ENCODE measurements at places on chromosomes 1 and 21.
A peak's percentile ranks its signal among the peaks of the same experiment; 100 is the strongest.

DNA sequence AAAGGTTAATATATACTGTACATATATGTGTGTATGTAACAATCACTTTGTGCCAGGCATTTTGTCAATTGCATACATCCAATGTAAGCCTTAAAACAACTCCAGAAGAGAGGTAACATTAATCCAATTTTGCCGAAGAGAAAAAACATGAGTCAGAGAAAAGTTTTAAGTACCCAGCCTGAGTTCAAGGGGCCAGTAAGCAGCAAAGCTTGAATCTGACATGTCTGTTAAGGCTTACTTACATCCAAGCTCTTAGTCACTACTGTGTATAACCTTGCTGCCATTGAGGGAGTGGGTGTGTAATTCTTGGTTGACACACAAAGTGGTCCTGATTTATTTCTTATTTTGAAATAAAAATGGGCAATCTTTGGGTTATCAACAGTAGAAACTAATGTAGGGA, 360.4 kb upstream of the LYPLAL1 start:
- no peak for DNase-seq

GRCh38 chr1:40762144-40762923, 21.3 kb upstream of the KCNQ4 start:
- DNase-seq = no peak

GRCh38 chr1:172185211-172185610, 235.3 kb upstream of the C1orf105 start:
- no peak for DNase-seq

DNA sequence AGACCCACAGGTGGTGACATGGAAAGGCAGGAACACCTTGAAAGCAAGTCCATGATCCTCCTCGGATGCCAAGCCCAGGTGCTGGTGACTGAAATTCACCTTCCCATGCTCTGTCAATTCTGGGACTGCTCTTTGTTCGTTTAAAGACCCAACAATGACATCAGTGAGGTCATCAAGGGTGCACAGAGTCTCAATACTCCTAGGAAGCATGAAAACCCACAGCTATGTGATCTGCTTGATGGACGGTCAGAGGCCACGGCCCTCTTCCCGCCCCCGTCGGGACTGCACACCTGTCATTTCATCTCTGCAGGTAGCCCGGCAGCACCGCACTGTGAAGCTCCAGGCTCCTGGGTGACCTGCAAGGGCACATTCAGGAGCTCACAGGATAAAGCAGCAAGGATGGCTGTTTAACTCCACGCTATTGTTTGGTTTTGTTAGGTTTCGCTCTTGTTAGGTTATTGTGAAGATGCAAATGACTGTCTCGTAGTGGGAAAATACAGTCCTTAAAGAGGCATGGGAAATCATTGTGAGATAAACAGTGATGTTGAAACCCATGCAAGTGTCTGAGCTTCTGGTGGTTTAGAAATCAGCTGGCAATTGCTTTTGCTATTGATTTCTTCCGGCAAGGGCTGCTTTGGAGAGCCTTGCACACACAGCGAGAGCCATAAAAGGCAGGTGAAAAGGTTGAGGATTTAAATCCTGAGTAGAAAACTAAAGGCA, 124.8 kb upstream of the AJAP1 start:
- no peak for DNase-seq

GRCh38 chr1:195733408-195733807, 874.8 kb downstream of the KCNT2 start:
- DNase-seq = no peak

- DNase-seq = no peak
Measured at GRCh38 chr1:223771469-223771813, 59.1 kb downstream of the CAPN2 start.

- no peak for DNase-seq
Measured at GRCh38 chr21:15837645-15838044, 107.9 kb downstream of the USP25 start.

DNA sequence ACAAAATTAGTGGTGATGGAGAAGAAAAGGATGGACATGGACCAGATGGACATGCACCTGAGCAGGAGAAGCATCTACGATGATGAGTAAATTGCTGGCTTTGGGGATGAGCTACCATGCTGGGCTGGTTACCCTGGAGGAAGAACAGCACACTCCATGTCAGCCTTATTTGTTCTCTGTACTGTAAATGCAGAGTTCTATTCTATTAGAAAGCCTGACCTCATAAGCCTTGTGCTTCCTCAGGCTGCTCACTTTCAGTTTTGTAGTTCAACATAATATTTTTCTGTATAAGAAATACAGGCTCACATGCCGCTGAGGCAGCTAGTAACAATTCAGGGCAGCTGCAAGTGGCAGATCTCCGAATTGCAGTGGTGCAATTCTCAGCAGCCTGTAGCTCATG, 249.6 kb downstream of the PLA2G4A start:
- no peak for DNase-seq

GRCh38 chr1:58310881-58311280, 235.6 kb downstream of the OMA1 start:
- no peak for DNase-seq

DNA sequence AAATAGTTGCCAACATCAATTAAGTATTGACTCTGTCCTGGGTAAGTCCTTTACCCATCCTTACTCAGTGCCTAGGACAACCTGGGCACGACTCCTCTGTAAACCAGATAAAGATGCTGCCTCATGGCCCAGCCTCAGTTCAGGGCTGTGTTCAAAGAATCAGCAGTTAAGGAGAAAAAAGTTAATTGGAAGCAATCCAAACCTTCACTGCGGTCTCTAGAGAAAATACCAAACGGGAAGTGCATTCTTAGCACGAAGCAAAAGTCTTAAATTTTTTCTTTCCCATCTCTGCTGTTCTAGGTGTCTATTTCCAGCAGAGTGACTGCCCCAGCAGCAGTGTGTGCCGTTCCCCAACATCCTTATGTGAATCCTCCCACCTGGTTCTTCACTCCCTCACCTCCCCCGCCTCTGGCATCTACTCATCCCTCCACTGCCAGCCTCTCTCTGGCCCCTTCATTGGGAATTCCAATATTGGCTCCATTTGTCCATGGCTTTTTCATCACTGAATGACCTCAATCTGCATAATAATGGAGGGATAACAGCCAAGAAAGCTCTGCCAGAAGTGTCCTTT, 23.2 kb downstream of the KANK4 start:
- DNase-seq = no peak

DNA sequence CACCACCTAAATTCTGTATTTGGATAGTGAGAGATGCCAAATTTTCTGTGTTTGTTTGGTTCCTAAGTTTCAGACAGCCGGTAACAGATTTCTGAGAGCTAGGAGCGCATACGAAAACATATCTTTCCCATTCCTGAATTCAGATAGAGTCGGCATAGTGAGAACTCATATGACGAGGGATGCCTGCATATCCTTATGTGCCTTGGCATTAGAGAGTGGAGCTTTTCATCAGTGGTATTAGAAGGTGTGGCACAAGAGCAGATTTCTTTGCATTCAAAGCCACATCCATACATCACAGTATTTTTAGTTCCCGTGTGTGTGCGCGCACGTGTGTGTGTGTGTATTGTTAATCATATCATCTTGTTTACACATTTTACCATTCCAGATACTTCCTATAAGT, 85.8 kb downstream of the ATP5PO start:
- DNase-seq = no peak

GRCh38 chr21:38831526-38832467, 26.1 kb downstream of the ETS2 start:
- DNase-seq = no peak

DNA sequence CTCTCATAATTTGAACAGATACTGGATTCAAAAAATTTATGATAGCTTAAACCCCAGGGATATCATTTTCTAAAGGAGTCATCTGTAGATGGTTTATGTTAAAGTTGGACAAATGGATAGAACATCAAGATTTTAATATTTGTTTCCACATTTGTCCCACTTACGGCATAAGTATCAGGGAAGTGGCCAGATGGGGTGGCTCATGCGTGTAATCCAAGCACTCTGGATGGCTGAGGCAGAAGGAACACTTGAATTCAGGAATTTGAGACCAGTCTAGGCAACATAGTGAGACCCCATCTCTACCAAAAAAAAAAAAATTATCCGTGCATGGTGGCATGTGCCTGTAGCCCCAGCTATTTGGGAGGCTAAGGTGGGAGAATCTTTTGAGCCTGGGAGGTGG, 229.1 kb downstream of the GPR52 start:
- DNase-seq = no peak

GRCh38 chr1:201386208-201386607, 8.7 kb upstream of the TNNT2 start:
- no peak for DNase-seq

- no peak for DNase-seq
Measured at GRCh38 chr1:150388241-150388640, 24.3 kb downstream of the RPRD2 start.

DNA sequence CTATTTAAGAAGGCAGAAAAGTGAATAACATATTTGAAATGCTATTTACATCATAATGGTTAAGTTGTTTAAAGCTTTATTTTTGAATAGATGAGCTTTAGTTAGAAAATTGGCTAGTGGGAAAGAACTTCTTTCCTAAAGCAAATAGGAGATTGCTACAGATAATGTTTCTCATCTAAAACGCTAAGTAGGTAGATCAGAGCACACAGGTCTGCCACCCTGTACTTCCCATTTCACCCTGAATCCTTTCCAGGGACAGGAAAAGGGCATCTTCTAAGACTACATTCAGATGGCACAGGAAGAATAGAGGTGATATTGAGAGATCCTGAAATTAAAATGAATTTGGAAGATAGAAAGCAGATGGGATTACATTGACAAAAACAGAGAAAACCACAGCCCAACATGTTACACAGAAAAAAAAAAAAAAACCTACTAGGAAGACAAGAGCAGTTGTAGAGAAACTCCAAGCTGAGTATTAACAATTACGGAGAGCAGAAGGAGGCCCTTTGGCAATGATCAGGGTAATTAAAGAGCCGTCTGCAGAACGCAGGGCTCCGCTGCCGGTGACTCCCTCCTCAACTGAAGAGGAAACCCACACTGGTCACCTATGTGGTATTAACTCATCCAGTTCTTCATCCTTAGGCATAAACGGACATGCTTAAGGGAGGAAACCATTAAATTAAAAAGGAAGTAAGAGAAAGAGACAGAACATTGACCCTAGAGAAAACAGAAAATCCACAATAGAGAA, 53.6 kb upstream of the MAP10 start:
- DNase-seq = no peak

DNA sequence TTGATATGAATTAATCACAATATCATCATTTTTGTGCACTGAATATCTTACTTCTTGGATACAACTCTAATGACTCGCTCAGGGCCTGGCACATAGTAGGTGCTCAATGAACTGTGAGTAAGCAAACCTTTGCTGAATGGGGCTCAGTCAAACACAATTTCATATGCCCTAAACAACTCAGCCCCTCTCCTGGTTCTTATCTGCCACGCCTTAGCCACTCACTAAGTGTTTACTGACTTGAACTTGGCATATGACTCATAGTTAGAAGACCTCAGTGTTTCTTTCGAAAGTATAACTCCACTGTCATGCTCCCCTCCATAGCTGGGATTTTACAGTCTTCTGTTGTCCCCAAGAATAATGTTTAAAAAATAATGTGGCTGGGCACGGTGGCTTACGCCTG, 4.8 kb upstream of the IFNLR1 start:
- peak; percentile 32 for DNase-seq

DNA sequence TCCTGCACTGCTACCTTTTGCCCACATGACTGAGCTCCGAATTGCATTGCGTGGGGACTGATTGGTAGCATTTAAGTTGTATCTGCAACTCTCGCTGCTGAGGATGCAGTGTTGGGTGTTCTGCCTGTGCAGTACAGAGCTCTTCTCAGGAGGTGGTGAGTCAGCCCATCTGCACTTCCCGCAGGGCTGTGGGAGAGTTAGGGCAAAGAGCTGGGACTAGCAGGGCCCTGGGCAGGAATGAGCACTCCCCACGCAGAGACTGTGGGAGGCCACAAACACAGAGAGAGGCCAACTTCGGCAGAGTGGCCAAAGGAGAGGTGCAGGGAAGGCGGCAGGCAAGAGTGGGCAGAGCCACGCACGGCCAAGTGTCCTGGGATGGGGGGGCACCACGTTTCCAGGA, 244.7 kb downstream of the SIPA1L2 start:
- no peak for DNase-seq

DNA sequence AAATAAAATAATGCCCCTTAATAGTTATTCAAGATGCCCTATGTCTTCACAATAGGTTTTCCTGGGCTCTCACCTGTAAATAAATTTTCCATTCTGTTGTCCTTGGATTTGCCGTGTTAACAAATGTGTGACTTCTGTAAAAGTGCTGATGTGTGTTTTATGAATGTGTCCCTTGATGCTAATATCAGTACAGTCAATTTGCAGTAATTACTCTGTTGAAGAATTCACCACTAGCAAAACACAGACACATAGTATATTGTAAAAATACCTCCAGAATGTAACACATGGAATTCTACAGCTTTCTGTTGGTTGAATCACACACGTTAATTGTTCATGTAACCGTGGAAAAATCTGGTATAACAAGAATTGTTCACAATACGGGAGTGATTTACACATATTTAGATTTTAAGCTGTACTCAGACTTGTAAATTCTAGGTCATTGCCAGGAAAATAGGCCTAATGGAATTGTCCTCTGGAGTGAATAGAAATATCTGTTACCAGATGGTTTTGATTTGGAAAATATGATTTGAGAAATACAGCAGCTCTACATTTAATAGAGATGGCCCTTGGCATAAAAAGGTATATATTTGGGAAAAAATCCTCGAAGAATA, 36.7 kb upstream of the KCNK2 start:
- DNase-seq = no peak

GRCh38 chr1:15477646-15478212, 1.8 kb downstream of the CELA2B start:
- DNase-seq = no peak

DNA sequence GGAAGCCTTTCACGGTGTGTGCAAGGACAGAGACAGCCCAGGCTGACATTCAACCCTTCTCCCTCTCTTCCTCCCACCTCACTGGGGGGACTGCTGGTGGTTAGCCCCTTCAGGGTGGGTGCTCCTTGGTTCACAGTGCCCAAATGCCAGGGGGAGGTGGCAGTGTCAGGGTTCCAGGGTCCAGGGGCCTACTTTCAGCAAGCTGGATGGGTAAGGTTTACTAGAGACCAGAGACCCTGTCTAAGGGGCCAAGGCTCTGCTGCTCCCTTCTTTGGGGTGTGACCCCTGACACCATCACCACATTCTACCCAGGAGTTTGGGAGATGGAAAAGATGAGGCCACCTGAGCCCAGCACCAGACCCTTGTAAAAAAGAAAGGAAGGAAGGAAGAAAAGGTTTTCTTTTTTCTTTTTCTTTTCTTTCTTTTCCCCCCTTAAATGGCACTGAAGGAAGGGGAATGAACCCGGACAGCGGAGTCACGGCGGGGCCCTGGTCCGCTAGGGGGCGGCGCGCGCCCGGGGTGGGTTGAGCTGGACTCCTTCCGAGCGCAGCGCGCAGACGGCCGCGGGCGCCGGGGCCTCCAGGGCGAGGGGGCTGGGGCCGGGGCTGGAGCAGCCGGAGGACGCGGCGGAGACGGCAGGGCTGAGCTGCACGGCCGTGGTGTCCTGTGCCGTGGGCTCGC, 18.8 kb downstream of the KNCN start:
- peak; percentile 44 for DNase-seq

All from ACHN (cell line).